Bronchus fibroblast of lung (primary cell): ENCODE measurements at places on chromosomes 4 and X. TPM values are rescaled to one million over a fixed set of nuclear protein-coding genes. Genes with fewer than 3 reads are reported as not detected.

Gene BEND2
- not detected in 2 replicates for total RNA-seq

Gene MBTPS2
- 6.4 and 7.6 TPM in 2 replicates for total RNA-seq

Gene SYTL4
- total RNA-seq = 3.5 and 3.6 TPM in 2 replicates

Gene PPP4R3C
- total RNA-seq = not detected in 2 replicates

Gene PCYT1B
- 2.5 and 3.2 TPM in 2 replicates for total RNA-seq

Gene DKK2
- total RNA-seq = 0.30 TPM in 1 of 2 replicates, not detected in the other

Gene NSG1
- total RNA-seq = 0.59 and 0.84 TPM in 2 replicates
